Activated T-helper 1 cell treated with Interleukin-2 at 50 U/mL for 16 hours (primary cell): ENCODE measurements at places on chromosomes 6 and 20.

DNA sequence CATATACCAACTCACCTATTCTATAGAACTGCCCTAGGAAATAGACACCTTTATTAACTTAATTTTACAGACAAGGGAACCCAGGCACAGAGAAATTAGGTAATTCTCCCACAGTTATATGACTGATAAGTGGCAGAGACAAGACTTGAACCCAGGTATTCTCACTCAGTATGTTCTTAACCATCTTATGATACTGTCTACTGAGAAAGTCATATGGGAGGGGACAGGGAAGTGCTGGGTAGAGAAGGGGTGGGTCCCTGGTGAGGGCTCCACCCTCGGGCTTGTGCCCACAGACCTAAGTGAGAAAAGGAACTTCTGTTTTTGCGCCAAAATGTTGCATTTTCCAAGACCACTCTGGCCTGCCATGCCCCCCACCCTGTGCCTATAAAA, 123.5 kb downstream of the RNF144B start:
- DNase-seq = no peak

DNA sequence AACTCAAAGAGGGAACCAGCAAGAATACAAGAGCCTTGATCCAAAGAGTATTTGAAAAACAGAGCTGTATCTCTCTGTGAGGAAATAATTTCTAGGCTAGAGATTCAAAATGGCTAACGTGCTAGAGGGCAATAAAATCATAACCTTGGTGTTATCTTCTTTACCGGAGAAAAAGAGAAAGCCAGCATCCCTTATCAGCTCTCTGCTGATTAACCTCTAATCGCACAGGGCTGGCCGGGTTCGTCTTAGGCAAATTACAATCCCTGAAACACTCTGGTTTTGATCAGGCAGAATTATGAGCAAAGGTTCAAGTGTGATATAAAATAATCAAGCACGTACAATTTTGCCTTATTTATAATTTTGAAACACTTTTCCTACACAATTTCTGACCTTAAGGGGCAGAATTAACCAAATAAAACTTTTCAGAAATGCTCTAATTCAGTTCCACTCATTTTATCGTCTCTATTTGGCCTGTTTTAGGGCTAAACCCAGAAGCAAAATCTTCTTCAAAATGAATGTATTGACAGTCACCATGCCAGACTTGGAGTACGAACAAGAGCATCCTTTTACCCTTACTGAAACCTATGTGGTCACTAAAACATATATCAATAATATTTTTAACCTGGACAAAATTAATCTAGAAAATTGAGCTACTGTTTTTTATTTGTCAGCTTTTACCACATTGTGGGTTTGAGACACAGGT, 13.7 kb downstream of the PSMB9 start:
- DNase-seq = no peak

DNA sequence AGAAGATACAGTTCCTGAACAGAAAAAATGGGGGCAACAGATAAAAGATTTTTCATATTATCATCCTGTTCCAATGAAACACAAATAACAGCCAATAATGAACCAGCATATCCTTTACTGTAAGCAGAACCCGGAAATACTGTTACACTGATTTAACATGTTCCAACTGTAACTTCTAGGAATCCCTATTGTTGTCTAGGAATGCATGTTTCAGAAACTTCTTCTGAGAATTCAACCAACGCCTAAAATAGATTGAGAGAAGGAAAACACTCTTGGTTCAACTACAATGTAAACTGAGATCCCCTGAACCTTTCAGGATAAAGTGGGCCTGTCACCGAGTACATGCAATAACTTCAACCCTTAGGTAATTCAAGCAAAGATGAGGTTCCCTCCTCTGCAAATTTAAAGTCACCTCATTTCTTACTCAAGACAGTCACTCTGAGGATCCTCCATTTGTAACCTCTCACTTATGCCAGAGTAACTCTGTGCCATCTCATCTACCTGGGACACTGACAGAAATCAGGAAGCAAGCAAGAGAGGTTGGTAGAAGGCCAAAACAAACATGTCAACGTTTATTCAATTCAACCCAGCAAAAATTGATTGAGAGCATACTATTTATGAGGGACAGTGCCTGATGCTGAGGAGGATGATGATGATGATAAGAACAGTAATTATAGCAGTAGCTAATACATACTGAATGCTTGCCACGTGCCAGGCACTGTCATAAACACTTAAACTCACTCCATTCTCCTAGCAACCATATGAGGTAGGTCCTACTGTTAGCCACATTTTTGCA, 14.1 kb downstream of the UBE3D start:
- DNase-seq = no peak

- no peak for DNase-seq
Measured at GRCh38 chr20:51341581-51341980, 200.9 kb downstream of the NFATC2 start.

GRCh38 chr20:52420805-52421204, 229.2 kb upstream of the ZFP64 start:
- DNase-seq = no peak

- DNase-seq = no peak
Measured at GRCh38 chr20:45821947-45822346, 5.2 kb downstream of the TNNC2 start.

- no peak for DNase-seq
Measured at GRCh38 chr20:50136822-50137599, 16.5 kb downstream of the PEDS1 start.

DNA sequence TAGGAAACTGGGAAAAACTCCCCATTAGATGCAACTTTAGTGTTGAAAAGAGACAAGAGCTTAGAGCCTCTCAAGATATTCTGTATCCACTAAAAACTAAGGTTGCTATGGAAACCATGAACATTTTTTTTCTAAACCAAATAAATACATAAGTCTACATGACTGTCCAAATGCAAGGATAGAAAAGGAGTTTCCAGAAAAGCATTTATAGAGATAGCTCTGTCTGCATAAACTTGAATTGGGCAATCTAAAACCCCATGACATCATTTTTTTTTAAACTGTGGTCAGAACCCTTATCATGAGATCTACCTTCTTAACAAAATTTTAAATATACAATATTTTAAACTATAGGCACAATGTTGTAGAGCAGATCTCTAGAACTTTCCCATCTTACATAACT, 36.4 kb upstream of the FAM83B start:
- DNase-seq = no peak
